ENCODE measurements at places on chromosomes 6 and 20.
A peak's percentile ranks its signal among the peaks of the same experiment; 100 is the strongest.

DNA sequence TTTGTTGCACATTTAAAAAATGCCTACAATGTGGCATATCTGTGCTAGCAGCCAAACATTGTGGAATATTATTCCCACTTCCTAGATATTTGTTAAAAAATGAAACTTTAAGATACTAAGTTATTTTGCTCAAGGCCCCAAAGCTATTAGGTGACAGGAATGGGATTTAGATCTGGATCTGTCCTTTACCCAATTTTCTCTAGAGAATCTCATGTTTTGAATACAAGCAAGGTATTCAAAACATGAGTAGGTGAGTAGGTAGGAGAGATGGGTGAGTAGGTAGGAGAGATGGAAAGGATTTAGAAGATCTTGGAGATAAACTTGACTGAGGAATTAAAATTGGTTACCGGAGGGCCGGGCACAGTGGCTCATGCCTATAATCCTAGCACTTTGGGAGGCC, 61.2 kb upstream of the AKIRIN2 start:
- no peak for DNase-seq

GRCh38 chr6:80540700-80541099, 434.2 kb downstream of the BCKDHB start:
- DNase-seq, result peak; percentile 20

DNA sequence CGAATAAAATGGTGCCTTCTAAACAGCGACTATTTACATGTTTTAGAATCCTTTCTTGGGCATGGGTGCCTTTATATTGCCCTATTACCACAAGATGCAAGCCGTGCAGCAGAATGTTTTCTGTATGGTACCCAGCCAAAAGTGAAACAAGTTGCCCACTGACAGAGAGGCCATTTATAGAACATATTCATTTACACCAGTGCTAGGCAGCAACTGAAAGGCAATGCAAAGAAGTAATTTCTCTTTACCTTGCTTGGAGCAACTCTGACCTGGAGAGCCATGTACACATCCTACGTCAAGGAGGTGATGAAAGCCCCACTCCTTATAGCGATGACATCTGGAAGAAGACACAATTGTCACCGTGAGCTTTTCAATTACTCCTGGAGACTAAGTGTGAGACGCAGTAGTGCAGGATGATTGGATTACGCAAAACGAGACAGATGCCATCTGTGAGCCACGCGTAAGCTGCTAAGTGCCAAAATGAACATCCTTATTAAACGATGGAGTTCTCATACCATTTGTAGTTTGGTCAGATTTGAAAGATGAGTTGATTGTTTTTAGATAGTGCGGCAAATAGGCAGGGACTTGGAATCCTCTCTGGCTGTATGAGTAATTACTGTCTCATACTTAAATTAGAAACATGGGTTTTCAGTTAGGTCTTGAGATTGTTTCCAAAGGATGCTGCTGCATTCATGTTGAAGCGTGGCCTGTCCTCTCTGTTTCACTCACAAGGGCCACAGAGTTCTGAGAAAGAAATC, at the start of gene TMEM244:
TSS of gene TMEM244 (minus strand) at position 408 of the 758 bp plus-strand sequence. CDS start at position 281, 127 bp downstream.
- DNase-seq, result peak; percentile 41

DNA sequence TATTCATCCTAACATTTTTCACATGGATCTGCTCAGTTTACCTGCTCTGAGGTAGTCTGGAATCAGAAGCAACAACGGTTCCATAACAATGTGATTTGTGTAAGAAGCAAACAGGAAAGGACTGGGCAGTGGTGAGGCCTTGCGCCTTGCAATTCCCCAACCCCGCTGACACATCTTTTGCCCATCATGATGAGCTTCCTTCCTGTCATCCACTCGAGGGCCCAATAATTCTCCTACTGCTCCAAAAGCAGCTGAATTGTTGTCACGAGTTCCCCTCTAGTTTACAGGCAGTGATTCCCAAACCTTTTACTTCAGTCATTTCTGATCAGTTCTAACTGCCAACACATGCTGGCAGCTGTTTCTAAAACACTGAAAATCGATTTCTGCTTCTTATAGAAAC, 22.9 kb downstream of the STX7 start:
- no peak for DNase-seq

- DNase-seq, result peak; percentile 64
Observed at GRCh38 chr6:116010790-116011401, 49.8 kb downstream of the FRK start.

- no peak for DNase-seq
Observed at GRCh38 chr6:24951811-24952299, 16.1 kb upstream of the RIPOR2 start.

DNA sequence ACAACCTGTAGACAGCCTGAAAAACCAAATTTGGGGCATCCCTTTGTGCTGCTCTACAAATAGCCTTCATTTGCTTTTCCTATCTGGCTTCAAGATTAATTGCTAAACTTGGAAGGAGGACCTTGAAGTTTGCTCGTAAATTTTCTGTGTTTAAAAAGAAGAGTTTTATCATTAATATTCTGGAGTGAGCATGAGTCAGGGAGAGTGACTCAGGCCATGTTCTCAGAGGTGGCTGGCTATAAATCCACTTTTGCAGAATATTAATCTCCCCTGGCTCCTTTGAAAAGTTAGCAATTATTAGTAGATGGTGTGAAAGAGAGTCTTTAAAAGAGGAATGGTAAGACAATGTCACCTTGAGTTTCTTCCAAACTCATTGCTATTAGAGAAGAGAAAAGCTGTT, 91.0 kb downstream of the ANKEF1 start:
- no peak for DNase-seq

GRCh38 chr20:18793625-18794427, 19.8 kb upstream of the SCP2D1 start:
- peak; percentile 89 for DNase-seq

GRCh38 chr20:1171461-1172093, 13.2 kb downstream of the TMEM74B start:
- DNase-seq, result peak; percentile 34

DNA sequence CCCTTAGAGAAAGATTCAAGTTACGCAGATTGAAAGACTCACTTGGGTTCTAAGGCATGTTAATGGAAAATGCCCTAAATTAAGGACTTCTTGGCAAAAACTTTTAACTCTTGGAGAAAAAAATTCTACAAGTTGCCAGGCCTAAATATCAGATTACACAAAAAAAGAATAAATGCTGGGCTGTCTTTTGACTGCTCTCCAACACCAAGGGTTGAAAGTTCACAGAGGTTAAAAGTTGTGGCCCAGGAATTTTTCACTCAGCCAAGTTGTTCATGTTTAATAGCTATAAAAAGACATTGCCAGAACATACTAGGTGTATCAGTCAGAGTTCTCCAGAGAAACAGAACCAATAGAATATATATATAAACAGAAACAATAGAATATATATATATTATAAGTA, 268.4 kb upstream of the PRND start:
- no peak for DNase-seq

GRCh38 chr6:49423817-49424216, 39.2 kb downstream of the MMUT start:
- DNase-seq, result no peak

DNA sequence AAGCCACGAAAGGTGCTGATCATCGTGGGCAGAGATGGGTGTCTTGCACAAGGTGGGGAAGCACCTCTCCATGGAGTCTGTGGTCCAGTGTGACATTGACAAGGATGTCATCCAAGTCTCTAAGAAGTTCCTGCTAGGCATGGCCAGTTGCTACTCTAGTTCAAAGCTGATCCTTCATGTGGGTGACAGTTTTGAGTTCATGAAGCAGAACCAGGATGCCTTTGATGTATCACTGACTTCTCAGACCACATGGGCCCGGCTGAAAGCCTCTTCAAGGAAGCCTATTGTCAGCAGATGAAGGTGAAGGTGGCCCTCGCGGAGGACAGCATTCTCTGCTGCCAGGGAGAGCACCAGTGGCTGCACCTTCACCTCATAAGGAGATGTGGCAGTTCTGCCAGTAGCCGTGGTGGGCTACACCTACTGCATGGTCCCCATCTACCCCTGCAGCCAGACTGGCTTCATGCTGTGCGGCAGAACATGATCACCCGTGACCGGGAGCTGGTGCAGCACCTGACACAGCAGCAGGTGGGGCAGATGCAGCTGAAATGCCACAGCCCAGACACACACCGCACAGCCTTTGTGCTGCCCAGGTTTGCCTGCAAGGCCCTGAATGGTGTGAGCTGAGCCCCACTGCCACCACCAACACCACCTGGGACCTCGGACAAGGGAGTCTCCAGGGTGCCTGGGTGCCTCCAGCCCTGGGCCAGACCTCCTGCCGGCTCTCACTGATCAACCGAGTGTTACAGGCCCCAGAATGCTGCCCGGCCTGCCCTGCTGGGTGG, 75.0 kb upstream of the SULF2 start:
- DNase-seq, result no peak

DNA sequence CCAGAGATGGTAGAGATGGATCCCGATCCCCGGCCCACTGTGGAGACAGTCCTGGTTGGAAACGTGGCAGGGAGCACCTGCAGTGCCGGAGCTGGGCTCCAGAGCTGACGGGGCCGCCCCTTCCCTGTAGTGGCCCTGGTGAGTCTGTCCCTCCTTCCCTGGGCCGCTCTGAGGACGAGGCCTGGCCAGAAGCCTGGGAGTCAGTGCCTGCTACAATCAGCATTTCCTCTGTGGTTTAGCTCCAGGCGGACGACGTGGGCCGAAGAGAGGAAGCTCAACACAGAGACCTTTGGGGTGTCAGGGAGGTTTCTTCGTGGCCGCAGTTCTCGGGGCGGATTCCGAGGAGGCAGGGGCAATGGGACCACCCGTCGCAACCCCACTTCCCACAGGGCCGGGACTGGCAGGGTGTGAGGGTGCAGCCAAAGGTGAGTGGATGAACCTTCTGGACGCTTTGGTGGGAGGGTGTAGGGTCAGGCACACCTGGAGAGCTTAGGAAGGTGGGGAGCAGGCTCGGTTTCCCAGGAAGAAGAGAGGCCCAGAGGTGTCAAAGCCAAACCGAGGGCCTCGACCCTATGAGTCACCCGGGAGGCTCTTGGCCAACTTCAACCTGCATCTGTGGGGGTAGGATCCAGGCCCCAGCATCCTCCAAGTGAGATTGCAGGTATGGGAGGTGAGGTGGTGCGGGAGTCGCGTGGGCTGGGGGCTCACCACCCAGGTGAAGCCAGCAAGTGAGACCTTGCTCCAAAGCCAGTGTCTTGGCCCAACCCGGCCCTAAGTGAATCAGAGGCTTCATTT, 9.9 kb downstream of the PSMA7 start:
- DNase-seq, result no peak

DNA sequence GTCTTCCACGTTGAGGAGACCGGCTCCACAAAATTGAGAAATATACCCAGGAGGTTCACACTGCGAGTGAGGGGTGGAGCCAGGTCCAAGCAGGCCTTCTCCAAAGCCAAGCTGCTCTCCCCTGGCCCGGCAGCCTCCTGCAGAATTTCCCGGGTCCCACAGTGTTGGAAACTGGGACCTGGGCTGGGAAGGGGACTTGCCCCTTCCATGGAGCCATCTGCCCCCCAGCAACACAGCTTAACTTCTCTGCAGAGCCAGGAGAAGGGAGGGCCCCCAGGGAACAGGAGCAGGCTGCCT, 35.4 kb downstream of the MDFI start:
- no peak for DNase-seq

- no peak for DNase-seq
Observed at GRCh38 chr20:23721962-23722361, 28.8 kb downstream of the CST1 start.

- DNase-seq, result no peak
Observed at GRCh38 chr6:3940703-3941102, 91.5 kb downstream of the FAM50B start.

DNA sequence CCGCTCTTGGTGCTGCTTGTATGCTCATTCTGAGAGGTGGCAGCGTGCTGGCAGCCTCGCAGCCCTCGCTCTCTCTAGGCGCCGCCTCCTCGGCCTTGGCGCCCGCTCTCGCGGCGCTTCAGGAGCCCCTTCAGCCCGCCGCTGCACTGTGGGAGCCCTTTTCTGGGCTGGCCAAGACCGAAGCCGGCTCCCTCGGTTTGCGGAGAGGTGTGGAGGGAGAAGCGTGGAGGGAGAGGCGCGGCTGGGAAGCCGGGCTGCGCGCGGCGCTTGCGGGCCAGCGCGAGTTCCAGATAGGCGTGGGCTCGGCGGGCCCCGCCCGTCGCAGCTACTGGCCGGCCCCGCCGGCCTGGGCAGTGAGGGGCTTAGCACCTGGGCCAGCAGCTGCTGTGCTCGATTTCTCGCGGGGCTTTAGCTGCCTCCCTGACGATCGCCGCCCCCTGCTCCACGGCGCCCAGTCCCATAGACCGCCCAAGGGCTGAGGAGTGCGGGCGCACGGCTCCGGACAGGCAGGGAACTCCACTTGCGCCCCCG, 19.5 kb upstream of the FAM8A1 start:
- peak; percentile 51 for DNase-seq

GRCh38 chr6:119985952-119986736, 636.6 kb upstream of the MAN1A1 start:
- no peak for DNase-seq

DNA sequence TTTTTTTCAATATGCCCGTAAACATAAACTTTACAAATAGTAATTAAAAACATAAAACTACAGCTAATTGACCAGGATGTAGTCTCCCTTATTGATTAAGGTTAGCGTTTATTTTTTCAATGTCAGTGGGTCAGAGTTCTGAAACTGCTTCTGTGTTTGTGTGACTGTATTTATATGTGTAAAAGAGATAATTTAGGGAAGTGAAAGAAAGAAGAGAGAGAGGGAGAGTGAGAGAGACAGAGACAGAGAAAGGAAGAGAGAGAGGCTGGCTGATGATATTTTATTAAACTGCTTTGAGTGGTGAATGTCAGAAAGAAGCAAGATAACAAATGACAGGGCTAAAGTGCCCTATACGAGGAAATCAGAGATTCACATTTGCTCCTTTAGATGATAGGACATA, 266.1 kb upstream of the PTCHD4 start:
- no peak for DNase-seq

DNA sequence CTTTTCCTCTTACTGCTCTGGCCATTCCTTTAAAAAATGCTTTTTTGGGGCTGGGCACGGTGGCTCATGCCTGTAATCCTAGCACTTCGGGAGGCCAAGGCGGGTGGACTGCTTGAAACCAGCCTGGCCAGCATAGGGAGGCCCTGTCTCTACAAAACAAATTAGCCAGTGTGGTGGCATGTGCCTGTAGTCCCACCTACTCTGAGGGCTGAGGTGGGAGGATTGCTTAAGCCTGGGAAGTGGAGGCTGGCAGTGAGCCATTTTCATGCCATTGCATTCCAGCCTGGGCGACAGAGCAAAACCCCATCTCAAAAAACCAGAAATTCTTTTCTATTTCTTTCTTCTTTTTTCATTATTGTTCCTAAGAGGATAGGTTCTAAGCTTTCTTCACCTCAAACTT, 36.9 kb upstream of the RNF144B start:
- DNase-seq, result no peak

Data from Daoy (cell line).